IMR-90 (cell line): ENCODE measurements at places on chromosomes 7 and 10.

- peak; percentile 81 for DNase-seq
Measured at GRCh38 chr10:94005050-94005449, 11.3 kb downstream of the PLCE1 start.

DNA sequence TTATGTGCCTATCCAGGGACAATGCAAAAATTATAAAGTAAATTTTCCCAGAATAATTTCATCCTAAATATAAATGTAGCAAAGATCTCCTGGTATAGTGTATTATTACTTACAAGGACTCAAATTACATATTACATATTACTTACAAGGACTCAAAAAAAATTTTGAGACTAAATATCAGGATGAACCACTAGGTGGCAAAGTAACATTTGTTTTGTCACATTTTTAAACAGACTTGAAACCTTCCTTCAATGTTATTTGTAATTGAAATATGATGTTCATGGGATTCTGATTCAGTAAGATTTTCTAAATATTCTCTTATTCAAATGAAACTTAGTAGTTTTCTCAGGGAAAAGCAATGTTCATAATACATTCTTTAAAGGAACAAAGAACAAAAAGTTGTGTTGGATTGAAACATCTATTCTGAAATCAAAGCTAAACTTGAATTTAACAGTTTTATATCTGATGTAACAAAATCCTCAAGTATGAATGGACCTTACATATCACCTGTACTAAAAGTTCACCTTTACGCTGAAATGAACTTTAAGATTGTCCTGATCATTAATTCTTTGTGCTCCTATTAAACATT is 74.3 kb upstream of the GNAI1 start:
- DNase-seq, result peak; percentile 82

- DNase-seq, result no peak
Measured at GRCh38 chr7:1238931-1239802, 6.5 kb downstream of the UNCX start.

- no peak for DNase-seq
Measured at GRCh38 chr10:59957975-59958374, 51.6 kb upstream of the CCDC6 start.

DNA sequence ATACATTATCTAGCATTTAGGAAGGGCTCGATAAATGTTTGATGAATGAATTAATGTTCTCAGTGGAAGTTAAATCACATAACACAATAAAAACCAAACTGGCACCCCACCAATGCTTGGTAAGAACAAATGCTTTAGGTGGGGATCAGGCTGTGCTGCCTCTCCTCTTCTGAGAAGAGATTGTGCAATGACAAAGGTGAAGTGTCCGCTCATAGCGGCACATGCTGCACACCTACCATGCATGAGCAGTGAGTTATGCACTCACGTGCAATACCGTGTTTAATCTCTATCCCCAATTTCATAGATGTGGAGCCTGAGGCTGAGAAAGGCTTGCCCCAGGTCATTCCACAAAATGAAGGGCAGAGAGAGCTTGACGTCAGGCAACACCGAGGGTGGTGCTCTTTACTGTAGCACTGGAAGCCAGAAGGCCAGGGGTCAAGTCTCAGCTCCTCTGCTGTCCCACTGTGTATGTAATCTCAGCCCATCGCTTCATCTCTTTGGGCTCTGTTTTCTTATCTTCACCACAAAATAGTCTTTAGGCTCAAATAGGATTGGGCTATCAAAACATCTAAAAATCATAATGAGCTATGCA is 72.9 kb upstream of the EFCAB10 start:
- DNase-seq, result no peak

DNA sequence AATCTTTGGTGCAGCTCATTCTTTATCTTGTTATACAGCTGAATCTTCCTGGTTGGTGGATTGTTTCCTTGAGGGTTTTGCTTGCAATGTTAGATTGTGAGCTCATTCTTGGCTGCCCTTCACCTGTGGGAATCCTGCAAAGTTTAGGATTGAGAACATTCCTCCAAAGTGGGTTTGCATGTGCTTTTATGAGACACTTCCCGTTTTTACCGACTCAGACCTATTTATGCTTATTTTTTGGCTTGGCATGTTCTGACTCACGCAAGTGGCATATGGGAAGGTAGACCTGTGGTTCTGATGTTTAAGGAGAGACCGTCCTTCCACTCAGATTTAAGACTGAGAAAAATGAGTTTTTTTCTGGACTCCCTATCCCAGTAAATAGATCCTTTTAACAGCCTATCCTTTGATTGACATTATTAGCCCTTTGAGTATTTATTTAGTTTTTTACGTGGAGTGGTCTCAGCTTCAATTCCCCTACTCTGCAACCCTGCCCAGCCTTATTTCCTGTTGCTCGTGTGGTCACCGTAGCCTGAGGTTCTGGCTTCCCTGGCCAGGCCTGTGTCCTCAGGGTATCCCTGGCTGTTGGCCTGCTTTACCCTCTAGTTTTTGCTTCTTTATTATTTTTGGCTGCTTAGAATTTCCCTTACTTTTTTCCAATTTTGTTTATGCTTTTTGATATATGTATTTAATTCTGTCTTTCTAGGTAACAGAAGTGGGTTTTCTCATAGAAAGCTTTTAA is 13.4 kb upstream of the PRF1 start:
- no peak for DNase-seq

- DNase-seq, result peak; percentile 45
Measured at GRCh38 chr7:148699024-148699781, 500 bp downstream of the CUL1 start.

DNA sequence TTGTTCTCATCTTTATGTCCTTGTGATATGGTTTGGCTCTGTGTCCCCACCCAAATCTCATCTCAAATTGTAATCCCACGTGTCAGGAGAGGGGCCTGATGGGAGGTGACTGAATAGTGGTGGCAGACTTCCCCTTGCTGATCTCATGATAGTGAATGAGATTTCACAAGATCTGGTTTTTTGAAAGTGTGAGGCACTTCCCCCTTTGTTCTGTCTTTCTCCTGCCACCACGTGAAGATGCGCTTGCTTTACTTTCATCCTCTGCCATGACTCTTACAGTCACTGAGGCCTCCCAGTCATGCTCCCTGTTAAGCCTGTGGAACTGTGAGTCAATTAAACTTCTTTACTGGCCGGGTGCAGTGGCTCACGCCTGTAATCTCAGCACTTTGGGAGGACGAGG is 161.0 kb downstream of the HERPUD2 start:
- DNase-seq, result no peak
